ENCODE measurements at places on chromosomes 13 and 19. TPM values are rescaled to one million over a fixed set of nuclear protein-coding genes. Genes with fewer than 3 reads are reported as not detected.

The CRB3 gene
- not detected for total RNA-seq

The ZNF763 gene
- total RNA-seq = 3.4 TPM

The VPS36 gene
- 34.1 TPM for total RNA-seq

The CELF5 gene
- 0.16 TPM for total RNA-seq

The TLE2 gene
- 66.7 TPM for total RNA-seq

The OR10H4 gene
- total RNA-seq = not detected

GRCh38 chr13:81395368-81395767, 1054.4 kb upstream of the SPRY2 start:
- no peak for DNase-seq

DNA sequence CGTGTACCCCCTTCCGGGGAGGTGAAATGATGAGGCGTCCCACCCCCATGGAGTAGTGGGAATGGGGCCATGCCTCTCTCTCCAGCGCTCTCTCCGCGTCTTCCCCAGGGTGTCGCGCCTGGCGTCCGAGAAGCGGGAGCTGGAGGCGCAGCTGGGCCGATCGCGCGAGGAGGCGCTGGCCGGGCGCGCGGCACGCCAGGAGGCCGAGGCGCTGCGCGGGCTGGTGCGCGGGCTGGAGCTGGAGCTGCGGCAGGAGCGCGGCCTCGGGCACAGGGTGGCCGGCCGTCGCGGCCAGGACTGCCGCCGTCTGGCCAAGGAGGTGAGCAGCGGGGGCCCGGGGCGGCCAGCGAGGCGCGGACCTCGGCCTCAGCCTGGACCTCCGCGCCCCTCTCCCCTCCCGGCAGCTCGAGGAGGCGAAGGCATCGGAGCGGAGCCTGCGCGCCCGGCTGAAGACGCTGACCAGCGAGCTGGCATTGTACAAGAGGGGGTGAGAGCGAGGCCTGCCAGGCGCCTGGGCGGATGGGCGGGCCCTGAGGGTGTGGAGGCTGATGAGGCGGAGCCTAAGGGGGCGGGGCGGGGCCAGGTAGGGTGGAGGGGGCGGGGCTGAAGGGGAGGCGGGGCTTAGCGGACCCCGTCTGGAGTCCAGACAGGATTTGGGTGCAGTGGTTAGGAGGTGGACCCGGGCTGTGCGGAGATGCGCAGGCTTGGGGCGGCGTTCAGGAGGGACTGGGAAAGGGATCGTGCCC, 7.7 kb downstream of the PGLYRP1 start:
- peak; percentile 80 for DNase-seq

- peak; percentile 84 for DNase-seq
Measured at GRCh38 chr19:50537769-50538230, 24.1 kb upstream of the ASPDH start.

- no peak for DNase-seq
Measured at GRCh38 chr19:16585808-16586476, 13.7 kb upstream of the SLC35E1 start.

- DNase-seq = peak; percentile 39
Measured at GRCh38 chr19:46265217-46265828, 31.5 kb upstream of the HIF3A start.

GRCh38 chr13:50156561-50157127, 141.4 kb downstream of the KCNRG start:
- DNase-seq = no peak

GRCh38 chr13:34993470-34993869, 51.4 kb downstream of the NBEA start:
- DNase-seq = no peak

- no peak for DNase-seq
Measured at GRCh38 chr19:47350630-47351029, 1.5 kb downstream of the DHX34 start.

- no peak for DNase-seq
Measured at GRCh38 chr13:79423801-79424642, 18.0 kb upstream of the RBM26 start.

DNA sequence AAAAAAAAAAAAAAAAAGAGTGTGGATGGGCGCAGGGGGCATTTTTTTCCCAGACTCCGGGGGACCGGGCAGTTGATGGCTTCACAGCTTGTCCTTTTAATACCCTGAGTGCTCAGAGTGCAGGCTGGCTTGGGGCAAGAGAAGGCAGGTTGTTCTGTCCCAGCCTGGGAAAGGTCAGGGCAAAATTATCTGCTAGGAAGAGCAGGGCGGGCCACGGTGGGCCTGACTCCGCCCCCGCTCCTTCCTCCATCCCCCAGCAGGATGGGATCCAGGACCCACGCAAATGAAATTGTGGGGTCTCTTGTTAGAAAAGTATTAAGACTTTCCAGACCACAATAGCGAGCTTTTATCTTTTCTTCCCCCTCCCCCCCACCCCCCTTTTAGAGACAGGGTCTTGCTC, 70.7 kb downstream of the PTPRS start:
- no peak for DNase-seq

GRCh38 chr19:56119582-56119978, 1.5 kb downstream of the ZNF787 start:
- no peak for DNase-seq

DNA sequence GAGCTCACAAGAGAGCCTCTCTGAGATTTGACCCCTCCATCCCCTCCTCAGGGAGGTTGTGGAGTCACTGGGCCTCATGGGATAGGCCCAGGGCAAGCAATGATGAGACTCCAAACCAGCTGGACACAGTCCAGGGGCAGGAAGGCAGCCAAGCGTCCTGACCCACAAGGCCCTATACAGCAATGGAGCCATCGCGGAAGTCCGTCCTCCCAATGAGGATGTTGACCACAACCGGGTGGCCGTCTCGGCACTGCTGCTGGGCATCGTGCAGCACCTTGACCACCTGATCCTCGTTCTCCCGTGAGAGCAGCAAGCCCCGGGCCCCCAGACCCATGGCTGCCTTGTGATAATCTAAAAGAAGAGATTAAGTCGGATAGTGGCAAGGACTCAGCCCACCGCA, 7.9 kb downstream of the SYDE1 start:
- peak; percentile 85 for DNase-seq

DNA sequence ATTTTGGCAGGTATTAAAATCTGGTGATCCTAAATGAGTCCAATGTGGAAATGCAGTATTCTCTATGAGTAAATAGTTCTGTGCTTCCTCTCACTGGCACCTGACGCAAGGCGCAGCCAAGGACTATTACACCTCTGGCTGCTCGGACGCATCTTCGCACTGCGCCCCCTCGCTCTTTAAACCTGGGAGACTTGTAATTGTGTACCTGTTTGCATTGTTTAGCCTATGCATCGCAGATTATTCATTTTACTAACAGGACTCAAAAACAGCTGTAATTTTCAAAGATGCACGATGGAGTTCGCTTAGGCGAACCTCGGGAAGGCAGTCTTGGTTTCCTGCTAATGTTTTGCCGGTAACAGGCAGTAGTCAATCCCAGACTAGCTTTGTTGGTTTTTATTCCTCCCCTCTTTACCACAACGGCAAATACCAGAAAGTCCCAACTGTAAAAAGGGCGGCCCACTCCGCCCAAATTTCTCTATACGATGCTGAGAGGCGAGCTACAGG, 113.2 kb downstream of the KCNRG start:
- no peak for DNase-seq

DNA sequence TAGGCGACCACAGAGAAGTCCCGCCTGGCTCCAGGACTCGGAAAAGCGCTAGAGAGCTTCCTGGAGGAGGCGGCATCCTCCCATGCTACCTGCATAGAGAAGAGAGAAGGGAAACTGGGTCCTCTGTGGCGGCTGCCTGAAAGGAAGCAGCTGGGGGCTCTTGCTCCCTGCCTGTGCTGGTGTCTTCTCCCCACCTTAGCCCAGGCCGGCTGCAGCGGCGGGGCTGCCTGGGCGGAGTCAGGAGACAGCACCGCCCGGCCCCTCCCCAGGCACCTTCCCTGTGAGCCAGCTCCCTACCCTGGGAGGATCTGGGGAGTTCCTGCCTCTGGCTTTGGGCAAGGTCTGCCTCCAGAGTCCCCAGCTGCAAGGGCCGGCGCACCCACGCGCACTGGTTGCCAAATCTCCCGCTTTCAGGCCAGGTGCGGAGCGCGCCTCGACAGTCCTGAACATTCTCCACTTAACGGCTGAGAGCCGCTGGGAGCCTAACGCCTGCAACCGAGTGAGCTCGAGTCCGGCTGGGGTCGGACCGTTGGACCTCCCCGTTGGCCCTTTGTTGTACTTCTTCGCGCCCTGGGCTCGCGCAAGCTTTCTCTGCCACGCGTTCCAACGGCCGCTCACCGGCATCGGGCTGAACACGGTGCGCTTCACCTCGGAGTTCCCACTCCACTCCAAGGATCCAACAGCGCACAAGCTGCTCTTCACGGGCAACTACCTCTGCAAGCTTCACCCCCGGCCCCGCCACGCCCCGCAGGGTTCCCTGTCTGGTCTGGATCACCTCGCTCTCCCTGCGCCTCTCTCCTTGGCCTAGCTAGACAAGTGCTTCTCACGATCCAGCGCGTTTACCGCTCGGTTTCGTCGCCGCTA, 21.8 kb upstream of the ZNF30 start:
- no peak for DNase-seq

DNA sequence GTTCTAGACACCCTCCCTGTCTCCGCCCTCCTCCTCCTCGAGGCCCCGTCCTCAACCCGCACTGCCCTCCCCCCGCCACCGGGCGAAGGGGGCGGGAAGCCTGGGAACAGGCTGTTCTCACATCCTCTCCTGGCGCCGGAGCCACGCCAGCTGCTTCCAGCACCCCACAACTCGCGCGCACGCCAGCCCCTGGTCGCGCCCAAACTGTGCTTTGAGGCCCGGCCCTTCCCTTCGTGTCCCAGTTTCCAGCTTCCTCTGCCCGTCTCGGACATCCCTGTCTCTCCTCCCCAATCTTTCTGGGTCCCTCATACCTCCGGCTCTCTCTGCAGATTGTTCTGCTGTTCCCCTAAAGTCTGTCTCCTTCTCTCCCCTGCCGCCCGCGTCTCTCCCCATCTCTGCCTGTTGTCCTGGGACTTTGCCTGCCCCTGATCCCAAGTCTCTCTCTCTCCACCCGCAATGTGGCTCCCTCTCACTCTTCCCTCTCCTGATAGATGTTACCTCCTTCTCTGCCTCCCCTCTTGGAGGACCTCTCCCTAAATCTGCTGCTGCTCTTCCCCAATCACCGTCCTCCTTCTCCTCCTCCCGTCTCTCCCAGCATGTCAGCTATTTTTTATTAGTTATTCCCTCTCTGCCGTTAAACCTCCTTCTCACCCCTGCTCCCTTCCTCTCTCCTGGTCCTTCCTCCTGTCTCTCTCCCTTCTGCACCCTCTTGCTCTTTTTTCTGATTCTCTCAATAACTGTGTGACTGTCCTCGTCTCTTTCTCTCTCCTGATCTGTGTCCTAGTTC, 14.2 kb downstream of the DPF1 start:
- DNase-seq = peak; percentile 84
